Ascending aorta (tissue), 2 donors: ENCODE measurements at places on chromosomes 13 and 19.

DNA sequence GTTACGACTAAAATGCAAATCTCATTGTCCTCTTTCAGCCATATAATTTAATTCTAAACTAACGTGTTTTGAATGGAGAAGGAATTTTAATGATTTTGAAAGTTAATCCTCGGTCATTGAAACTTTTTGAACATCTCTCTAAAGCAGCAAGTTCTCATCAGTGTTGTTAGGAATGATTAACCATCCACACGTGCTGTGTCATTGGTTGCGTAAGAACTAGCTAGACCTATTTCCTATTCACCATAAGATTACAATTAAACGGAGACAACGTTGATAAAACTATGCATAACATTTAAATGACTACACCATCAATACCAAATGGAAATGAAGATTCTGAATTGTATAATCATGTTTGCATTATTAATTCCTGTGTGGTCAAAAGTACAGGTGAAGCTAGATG lies 155.6 kb upstream of the IRS2 start:
- no peaks in the 10 kb centered on the region for H3K4me1 ChIP-seq
- no peak overlapping the region for H3K4me3 ChIP-seq
- H3K27me3 ChIP-seq, result no peaks in the 10 kb centered on the region

DNA sequence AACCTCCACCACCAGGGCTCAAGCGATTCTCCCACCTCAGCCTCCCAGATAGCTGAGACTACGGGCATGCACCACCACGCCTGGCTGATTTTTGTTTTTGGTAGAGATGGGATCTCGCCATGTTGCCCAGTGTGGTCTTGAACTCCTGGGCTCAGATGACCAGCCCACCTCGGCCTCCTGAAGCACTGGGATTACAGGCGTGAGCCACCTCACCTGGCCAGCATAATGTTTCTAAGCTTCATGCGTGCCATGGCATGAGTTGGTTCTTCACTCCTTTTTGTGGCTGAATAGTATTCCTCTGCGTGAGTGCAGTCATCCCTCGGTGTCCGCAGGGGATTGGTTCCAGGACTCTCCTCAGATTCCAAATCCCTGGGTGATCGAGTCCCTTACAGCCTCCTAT lies 4.2 kb upstream of the ZNF579 start:
- no peak overlapping the region for H3K27ac ChIP-seq
- H3K27me3 ChIP-seq, result no peaks in the 10 kb centered on the region
- no peak for DNase-seq
- no peaks in the 10 kb centered on the region for H3K36me3 ChIP-seq
- peaks cover 14% of the 10 kb centered on the region for H3K4me1 ChIP-seq

DNA sequence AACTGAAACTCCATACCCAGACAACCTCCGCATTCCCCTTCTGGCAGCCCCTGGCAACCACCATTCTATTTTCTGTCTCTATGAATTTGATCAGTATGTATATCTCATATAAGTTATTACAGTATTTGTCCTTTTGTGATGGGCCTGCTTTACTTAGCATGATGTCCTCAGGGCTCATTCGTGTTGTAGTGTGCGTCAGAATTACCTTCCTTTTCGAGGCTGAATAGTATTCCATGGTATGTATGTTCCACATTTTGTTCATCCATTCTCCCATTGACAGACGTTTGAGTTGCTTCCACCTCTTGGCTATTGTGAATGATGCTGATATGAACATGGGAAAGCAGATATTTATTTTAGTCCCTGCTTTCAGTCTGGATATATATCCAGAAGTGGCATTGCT lies 5.0 kb downstream of the PLEKHF1 start:
- no peak overlapping the region for H3K4me3 ChIP-seq
- H3K36me3 ChIP-seq, result peaks cover 18% of the 10 kb centered on the region
- H3K27me3 ChIP-seq, result no peaks in the 10 kb centered on the region
- peaks cover 43% of the 10 kb centered on the region for H3K4me1 ChIP-seq
- peak overlapping the region; percentile 38 for H3K27ac ChIP-seq
- no peak for DNase-seq

GRCh38 chr19:53808710-53809125 lies 15.4 kb downstream of the NLRP12 start:
- DNase-seq, result no peak
- H3K4me3 ChIP-seq, result no peak overlapping the region
- no peaks in the 10 kb centered on the region for H3K4me1 ChIP-seq
- H3K27ac ChIP-seq, result no peak overlapping the region

- H3K4me3 ChIP-seq, result no peak overlapping the region
- no peak for DNase-seq
- no peaks in the 10 kb centered on the region for H3K27me3 ChIP-seq
- H3K27ac ChIP-seq, result no peak overlapping the region
- H3K4me1 ChIP-seq, result peaks cover 9% of the 10 kb centered on the region
Measured at GRCh38 chr13:112718318-112718717, 28.5 kb downstream of the ATP11A start.

- H3K4me1 ChIP-seq, result no peaks in the 10 kb centered on the region
- no peak for DNase-seq
- H3K4me3 ChIP-seq, result no peak overlapping the region
- no peaks in the 10 kb centered on the region for H3K36me3 ChIP-seq
- no peak overlapping the region for H3K27ac ChIP-seq
Measured at GRCh38 chr13:73850104-73850873, 283.9 kb downstream of the KLF12 start.

DNA sequence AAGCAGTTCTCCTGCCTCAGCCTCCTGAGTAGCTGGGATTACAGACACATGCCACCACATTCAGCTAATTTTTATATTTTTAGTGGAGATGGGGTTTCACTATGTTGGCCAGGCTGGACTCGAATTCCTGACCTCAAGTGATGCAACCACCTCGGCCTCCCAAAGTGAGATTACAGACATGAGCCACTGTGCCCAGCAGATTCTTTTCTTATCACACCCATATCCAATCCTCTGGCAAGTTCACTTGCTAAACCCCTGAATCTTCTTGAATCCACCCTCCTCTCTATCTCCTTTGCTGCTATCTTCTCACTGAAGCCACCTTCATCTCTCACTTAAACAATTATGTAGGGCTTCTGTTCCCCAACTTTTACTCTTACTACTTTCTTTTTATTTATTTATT lies 17.5 kb downstream of the TMEM143 start:
- no peak overlapping the region for H3K4me3 ChIP-seq
- no peak overlapping the region for H3K27ac ChIP-seq
- no peaks in the 10 kb centered on the region for H3K4me1 ChIP-seq

GRCh38 chr13:28582225-28582891 lies 76.6 kb upstream of the POMP start:
- H3K27me3 ChIP-seq, result no peaks in the 10 kb centered on the region
- DNase-seq, result no peak
- no peaks in the 10 kb centered on the region for H3K36me3 ChIP-seq

DNA sequence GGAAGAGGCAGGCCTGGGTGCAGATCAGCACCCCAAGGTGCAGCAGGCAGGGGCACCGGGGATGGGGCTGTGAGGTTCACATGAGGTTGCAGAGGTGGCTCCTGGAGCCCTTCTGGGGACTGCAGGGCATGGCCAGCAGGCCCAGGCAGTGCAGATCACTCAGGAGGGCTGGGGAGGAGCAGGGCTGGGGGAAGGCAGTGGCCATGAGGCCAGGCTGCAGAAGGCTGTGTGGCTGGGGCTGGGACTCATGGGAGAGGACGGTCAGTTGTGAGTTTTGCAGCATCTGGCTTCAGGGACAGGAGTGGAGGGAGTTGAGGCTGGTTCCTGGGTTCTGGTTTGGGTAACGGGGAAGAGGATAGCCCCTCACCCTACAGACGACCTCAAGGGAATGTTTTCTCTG lies 7.3 kb downstream of the WDR88 start:
- H3K4me3 ChIP-seq, result no peak overlapping the region
- H3K4me1 ChIP-seq, result no peaks in the 10 kb centered on the region
- no peaks in the 10 kb centered on the region for H3K36me3 ChIP-seq
- H3K27me3 ChIP-seq, result no peaks in the 10 kb centered on the region
- no peak overlapping the region for H3K27ac ChIP-seq
- DNase-seq, result no peak

DNA sequence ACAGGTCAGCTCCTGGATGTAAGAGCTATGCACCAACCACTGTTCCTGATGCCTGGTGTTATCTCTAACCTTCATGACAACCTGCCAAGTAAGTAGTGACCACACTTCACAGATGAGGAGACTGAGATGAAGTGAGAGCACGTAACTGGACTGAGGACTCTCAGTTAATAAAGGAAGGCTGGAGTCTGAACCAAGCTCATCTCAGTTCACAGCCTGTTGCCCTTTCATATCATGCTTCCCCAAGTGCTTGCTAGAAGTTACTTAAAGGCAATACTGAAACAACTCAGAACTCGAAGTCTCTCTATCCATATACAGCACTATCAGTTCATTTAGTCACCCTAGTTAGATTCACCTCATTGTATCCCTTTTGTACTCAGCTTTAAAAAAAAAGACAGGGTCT lies 119.7 kb downstream of the ABCC4 start:
- no peak overlapping the region for H3K27ac ChIP-seq
- H3K4me1 ChIP-seq, result no peaks in the 10 kb centered on the region
- H3K27me3 ChIP-seq, result no peaks in the 10 kb centered on the region
- no peaks in the 10 kb centered on the region for H3K36me3 ChIP-seq

- no peaks in the 10 kb centered on the region for H3K36me3 ChIP-seq
- peak; percentile 52 for DNase-seq
- H3K4me1 ChIP-seq, result no peaks in the 10 kb centered on the region
- H3K27me3 ChIP-seq, result no peaks in the 10 kb centered on the region
- no peak overlapping the region for H3K4me3 ChIP-seq
Measured at GRCh38 chr13:112697756-112698655, 8.2 kb downstream of the ATP11A start.

DNA sequence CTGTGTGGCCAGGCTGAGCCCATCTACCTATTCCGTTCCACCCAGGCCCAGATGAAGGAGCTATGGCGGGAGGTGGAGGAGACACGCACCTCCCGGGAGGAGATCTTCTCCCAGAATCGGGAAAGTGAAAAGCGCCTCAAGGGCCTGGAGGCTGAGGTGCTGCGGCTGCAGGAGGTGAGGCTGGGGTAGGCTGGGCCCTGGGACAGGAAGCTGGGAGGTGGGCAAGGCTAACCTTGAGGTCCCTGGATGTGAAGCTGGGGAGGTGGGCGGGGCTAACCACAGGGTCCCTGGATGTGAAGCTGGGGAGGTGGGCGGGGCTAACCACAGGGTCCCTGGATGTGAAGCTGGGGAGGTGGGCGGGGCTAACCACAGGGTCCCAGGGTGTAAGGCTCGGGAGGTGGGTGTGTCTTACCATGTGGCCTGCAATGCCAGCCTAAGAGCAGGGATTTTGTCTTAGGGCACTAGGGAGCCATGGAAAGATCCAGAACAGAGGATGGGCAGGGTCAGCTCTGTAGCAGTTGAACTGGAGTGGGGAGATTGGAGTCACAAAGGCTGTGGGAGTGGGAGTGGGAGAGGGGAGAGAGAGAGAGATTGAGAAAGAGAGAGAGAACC lies 36.9 kb downstream of the KCNC3 start:
- H3K27me3 ChIP-seq, result no peaks in the 10 kb centered on the region
- no peaks in the 10 kb centered on the region for H3K4me1 ChIP-seq
- H3K36me3 ChIP-seq, result peaks cover 9% of the 10 kb centered on the region
- H3K4me3 ChIP-seq, result no peak overlapping the region

GRCh38 chr13:86193281-86193680 lies 394.1 kb upstream of the SLITRK6 start:
- H3K27ac ChIP-seq, result no peak overlapping the region
- no peak for DNase-seq
- no peaks in the 10 kb centered on the region for H3K4me1 ChIP-seq
- no peaks in the 10 kb centered on the region for H3K27me3 ChIP-seq

- DNase-seq, result no peak
- H3K27ac ChIP-seq, result no peak overlapping the region
- no peak overlapping the region for H3K4me3 ChIP-seq
- peaks cover 2% of the 10 kb centered on the region for H3K36me3 ChIP-seq
- H3K27me3 ChIP-seq, result no peaks in the 10 kb centered on the region
Measured at GRCh38 chr19:11208561-11209471, 11.5 kb upstream of the KANK2 start.

- H3K27me3 ChIP-seq, result no peaks in the 10 kb centered on the region
- no peaks in the 10 kb centered on the region for H3K4me1 ChIP-seq
- H3K27ac ChIP-seq, result no peak overlapping the region
- H3K36me3 ChIP-seq, result no peaks in the 10 kb centered on the region
- no peak overlapping the region for H3K4me3 ChIP-seq
- no peak for DNase-seq
Measured at GRCh38 chr13:32609428-32609827, 23.2 kb downstream of the PDS5B start.

GRCh38 chr13:33745370-33746324 lies 72.3 kb upstream of the RFC3 start:
- H3K4me3 ChIP-seq, result no peak overlapping the region
- no peak overlapping the region for H3K27ac ChIP-seq
- no peak for DNase-seq
- no peaks in the 10 kb centered on the region for H3K27me3 ChIP-seq
- H3K4me1 ChIP-seq, result no peaks in the 10 kb centered on the region

GRCh38 chr13:76132532-76132931 lies 496.4 kb downstream of the LMO7 start:
- DNase-seq, result no peak
- no peaks in the 10 kb centered on the region for H3K4me1 ChIP-seq
- H3K27me3 ChIP-seq, result no peaks in the 10 kb centered on the region
- no peak overlapping the region for H3K4me3 ChIP-seq

DNA sequence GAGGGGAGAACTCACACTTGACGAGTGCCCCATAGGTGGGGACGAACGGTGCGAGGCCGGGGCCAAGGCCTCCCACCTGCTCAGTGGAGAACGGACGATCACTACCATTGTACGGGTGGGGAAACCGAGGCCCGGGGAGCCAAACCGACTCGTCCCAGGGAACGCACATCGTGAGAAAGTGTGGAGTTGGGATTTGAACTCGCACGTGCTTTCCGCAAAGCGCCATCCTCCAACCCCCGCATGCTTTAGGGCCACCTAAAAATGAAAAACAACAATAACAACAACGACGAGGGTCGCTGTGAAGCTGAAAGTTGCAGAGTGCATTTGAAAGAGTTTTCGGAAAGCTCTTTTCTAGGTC lies 458 bp downstream of the ARHGEF1 start:
- peak overlapping the region; percentile 73 for H3K27ac ChIP-seq
- DNase-seq, result no peak
- H3K27me3 ChIP-seq, result no peaks in the 10 kb centered on the region

DNA sequence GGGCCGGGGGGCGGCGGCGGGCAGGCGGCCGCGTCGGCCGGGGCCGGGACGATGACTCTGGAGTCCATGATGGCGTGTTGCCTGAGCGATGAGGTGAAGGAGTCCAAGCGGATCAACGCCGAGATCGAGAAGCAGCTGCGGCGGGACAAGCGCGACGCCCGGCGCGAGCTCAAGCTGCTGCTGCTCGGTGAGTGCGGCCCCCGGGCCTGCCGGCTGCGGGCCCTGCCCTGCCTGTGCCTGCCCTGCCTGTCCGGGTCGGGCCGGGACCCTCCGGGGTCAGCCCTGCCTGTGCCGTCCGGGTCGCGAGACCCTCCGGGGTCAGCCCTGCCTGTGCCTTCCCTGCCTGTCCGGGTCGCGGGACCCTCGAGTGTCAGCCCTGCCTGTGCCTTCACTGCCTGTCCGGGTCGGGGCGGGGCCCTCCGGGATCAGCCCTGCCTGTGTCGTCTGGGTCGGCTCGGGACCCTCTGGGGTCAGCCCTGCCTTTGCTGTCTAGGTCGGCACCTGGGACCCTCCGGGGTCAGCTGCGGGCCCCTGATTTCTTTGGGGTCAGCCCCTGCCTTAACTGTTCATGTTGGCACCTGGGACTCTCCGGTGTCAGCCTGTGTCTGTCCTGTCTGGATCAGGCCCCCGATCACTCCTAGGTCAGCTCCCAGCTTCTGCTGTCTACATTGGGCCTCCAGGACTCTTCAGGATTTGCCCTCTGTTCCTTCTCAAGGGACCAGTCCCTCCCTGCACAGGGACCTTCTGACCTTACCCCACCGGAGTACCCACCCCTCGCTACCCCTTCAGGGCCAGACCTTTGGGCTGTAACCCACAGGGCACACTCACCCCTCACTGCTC lies 659 bp downstream of the GNA11 start:
- H3K4me1 ChIP-seq, result peaks cover 44% of the 10 kb centered on the region
- H3K4me3 ChIP-seq, result peak overlapping the region; percentile 86
- DNase-seq, result no peak
- H3K27ac ChIP-seq, result peak overlapping the region; percentile 66
- no peaks in the 10 kb centered on the region for H3K27me3 ChIP-seq
- H3K36me3 ChIP-seq, result no peaks in the 10 kb centered on the region
